ENCODE measurements at places on chromosomes 12 and 14. TPM values are rescaled to one million over a fixed set of nuclear protein-coding genes. Genes with fewer than 3 reads are reported as not detected.
A peak's percentile ranks its signal among the peaks of the same experiment; 100 is the strongest.

GRCh38 chr14:68318828-68319227 is 474.0 kb downstream of the ZFP36L1 start:
- no peak for DNase-seq

DNA sequence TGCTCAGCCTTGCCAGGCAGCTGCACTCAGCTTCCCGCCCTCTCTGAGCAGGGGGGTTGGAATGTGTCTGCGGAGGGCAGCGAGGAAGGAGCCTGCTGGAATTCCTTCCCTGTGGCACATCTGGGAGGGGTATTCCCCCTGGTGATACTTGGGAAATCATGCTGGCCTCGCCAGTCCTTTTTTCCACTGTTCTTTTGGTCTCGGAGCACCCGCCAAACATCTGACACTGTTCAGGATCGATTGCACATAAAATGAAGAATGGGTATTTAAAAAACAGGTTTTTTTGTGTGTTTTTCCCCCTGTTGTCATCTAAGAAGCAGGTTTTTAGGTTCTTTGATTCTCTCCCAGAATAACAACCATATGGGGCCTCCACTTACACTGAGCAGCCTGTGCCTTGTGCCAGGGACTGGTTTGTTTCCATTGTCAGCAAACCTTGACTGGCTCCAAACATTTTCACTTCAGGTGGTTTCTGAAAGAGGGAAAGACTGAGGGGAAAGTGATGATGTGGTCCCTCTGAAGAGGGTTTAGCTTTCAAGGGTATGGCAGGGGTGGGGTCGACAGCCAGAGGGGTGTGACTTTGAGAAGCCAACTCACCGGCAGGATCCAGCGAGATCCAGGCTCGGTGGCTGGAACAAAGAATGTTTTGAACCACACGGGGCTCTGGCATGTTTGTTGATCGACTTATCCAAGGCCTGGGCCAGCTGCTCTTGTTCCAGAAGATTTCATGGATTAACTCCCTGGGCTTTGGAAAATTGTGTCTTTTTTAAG is 215.1 kb downstream of the CACNA1C start:
- no peak for DNase-seq

Gene CLEC4A
- total RNA-seq: 8.3 TPM

Gene SNRPF
- 15.2 TPM for total RNA-seq

Gene CLEC4C
- not detected for total RNA-seq

DNA sequence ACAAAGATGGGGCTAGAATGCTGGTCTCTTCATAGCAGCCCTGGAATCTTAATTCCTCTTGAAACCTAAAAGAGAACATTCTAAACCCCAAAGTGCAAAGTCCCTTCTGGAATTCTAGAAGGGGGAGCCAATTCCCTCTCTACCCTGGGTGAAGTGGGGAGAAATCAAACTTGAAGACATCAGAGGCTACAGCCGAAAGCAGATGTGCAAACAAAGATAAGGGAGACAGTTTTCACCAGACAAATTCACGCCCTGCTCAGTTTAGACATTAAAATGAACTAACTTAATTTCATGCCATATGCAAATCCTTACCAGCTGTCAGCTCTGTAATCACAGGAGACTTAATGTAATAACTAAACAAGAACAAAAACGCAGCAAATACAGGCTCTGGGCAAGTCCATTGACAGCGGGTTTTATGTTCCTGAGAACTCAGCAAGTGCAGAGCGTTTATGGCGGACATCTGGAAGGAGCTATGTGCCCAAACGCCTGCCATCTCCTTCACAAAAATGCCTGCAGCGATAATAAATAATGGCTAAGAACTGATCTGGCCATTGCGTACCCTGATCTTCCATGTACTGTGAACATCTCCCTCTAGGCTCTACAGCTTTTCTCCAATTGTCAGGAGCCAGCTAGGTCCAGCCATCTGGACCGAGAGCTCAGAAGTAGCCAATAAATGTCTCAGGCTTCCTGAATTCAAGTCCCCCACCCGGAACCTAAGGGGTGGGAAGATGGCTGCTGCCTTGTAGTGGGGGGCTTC is 19.1 kb upstream of the FICD start:
- no peak for DNase-seq

Gene C14orf39
- total RNA-seq: not detected

- no peak for DNase-seq
These were observed 11.8 kb upstream of the ATF1 start for GRCh38 chr12:50751948-50752721.

- DNase-seq: no peak
These were observed 188.5 kb downstream of the ALX1 start for GRCh38 chr12:85468356-85469157.

- no peak for DNase-seq
These were observed 233.6 kb upstream of the ARHGAP5 start for GRCh38 chr14:31843361-31844091.

DNA sequence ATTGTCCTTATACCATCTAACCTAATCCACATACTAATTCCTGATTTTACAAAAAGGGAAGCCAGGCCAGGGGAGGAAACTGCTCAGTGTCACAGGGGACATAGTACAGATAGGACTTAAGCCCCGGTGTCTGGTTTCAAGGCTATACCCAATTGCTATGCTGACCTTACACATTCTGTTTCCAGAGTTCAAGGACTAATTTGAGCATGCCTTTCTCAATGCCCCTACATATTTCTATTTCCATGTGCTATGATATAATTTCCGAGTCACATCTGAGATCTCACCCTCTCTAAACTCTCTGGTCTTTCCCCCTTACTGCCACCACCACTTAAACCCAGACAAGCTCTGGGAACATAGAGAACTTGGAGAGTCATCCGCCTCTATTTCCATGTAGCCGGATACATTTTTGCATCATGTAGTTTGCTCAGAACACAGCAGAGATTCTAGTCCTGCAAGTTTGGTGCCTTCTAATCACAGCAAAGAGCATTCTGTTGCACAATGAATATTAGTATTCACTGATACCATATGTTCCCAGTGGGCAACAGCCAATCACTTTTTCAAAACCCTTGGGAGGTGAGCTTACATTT is 34.2 kb downstream of the PPM1H start:
- no peak for DNase-seq

DNA sequence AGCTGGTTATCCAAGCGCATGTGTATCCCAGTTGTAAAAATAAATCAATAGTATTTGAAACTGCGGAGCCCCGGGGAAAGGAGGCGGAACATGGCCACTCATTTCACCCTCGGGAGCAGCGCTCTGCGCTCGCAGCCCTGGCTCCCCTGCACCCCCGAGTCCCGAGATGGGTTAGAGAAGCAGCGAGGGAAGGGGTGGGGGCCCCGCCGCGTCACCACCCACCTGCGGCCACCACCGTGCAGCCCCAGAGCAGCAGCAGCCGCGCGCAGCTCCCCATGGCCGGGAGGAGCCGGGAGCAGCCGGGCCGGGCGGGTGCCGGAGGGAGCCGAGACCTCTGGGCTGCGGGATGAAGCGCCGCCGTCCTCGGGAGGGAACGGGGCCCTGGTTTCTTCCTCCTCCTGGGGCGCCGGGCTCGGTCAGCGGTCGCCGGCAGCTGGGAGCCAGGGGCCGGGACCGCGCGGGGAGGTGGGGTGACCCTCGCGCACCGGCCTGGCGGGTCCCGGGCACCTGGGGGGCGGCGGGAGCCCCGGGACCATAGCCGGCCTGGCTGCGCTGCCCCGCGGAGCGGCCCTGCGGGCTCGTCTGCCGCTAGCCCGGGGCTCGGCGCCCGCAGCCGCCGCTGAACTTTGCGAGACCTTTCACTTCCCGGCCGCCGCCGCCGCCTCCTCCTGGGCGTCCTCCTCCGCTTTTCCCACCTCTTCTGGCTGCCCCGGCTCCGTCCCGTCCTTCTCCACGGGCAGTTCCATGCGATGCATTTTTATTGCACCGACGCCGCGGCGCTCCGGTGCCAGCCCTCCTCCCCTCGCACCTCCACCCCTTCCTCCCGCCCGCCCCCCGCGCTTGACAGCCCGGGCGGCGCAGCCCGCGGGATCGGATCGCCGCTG is at the start of gene NTN4:
NTN4 (minus strand) TSS at position 732 of the 884 bp plus-strand sequence; CDS start at position 277, 455 bp downstream.
- DNase-seq: peak; percentile 77

- no peak for DNase-seq
These were observed 15.7 kb upstream of the PHETA1 start for GRCh38 chr12:111384596-111384995.

DNA sequence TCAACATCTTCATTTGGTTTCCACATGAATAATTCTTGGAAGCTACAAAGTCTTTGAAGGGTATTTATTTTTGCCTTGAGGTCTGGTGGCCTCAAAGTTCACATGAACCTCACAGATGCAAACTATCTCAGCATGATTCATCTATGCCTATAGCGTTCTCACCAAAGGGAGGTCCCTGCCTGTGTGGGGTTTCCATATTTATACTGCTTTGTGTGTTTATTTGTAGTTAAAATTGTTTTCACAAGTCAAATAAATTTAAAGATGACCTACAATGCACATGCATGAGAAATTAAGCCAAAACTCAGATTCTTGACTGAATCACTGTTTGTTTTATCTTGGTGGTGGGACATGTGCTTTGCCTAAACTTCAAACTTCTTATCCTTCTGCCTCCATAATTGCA is 176.7 kb downstream of the PPM1H start:
- no peak for DNase-seq

Gene TMEM30B
- 22.5 TPM for total RNA-seq

DNA sequence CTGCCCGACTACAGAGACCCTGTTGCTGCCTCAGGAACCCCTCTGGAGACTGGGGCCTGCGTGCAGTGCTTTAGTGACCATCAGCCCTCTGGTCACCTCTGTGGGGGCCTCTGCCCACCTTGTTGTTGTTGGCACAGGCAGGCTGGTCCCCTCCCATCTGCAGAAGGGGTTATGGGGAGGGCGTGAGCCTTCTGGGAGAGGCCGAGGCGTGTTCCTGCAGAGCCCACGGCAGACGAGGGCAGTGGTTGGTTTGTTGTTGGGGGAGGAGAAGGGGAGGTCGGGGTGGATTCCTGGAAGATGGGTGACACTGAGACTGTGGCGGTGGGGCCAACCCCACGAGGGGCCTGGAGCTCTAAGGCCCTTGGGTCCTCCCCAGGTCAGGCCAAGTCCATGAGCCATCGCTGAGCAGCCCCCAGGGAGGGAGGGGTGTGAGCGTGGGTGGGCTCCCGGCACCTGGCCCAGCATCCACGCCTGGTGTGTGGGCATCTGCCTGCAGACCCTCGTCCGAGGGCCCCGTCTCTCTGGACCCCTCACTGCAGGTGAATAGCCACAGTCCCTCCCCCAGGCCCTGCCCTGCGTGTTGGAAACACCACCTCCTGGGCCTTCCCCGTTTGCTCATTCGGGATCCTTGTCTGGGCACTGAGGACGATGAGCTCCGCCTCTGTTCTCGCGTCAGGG is 23.6 kb downstream of the FBRSL1 start:
- no peak for DNase-seq

GRCh38 chr12:108792361-108793292 is 61.3 kb upstream of the CORO1C start:
- no peak for DNase-seq

- no peak for DNase-seq
These were observed 22.6 kb upstream of the VDR start for GRCh38 chr12:47927346-47927745.

GRCh38 chr14:51525739-51526138 is 126.0 kb upstream of the FRMD6 start:
- DNase-seq: no peak

DNA sequence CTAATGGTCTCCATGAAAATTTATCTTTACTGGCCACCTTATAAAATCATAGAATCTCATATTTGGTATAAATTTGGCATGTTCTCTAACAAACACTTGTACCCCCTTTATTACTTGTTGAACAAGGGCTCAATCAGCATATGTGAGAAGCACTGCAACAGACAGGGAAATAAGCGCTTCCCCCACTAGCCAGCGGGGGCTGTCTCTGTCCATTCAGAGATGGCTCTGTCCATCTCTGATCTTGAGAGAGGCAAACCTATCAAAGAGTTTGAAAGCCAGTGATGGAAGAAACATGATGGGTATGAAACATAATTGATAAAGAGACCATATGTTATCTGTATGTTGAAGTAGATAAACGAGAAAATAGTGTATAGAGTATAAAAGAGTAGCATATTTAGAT is 326.8 kb downstream of the PDZRN4 start:
- DNase-seq: no peak

- DNase-seq: no peak
These were observed 11.5 kb downstream of the C1S start for GRCh38 chr12:7072035-7072434.

DNA sequence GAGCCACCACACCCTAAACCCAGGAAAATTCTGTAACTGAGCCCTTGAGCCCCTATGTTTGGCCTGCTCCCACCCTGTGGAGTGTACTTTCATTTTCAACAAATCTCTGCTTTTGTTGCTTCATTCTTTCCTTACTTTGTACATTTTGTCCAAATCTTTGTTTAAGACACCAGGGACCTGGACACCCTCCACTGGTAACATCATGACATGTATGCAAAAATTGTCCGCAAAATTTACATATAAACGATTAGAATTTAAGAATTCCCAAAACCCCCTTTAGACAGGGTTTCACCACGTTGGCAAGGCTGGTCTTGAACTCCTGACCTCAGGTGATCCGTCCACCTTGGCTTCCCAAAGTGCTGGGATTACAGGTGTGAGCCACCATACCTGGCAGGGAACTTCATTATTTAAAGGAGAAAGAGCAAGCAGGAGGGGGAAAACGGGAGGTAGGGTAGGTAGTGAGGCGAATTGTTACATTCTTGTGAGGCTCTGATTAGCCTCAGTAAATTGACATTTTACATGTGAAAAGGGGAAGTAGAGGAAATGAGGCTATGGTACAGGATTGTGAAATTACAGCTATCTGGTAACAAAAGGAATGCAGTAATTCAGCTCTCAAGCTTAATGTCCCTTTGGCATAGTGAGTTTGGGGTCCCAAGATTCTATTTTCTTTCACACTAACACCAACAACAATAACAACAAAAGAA is 27.6 kb downstream of the TUBA1A start:
- no peak for DNase-seq

DNA sequence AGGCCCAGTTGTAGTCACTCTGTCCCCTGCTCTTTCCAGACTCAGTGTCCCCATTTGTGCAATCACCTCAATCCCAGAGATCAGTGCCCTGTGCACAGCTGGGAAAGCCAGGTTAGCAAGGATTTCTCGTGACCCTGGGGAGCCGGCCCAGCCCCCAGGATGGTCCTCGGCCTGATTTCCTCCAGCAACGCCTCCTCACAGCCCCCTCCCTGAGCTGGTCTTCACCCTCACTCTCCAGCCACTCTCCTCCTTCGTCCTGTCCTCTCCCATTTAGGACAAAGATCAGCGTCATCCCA is 194.8 kb upstream of the C14orf180 start:
- peak; percentile 26 for DNase-seq

Gene ACOT4
- total RNA-seq: 4.5 TPM

DNA sequence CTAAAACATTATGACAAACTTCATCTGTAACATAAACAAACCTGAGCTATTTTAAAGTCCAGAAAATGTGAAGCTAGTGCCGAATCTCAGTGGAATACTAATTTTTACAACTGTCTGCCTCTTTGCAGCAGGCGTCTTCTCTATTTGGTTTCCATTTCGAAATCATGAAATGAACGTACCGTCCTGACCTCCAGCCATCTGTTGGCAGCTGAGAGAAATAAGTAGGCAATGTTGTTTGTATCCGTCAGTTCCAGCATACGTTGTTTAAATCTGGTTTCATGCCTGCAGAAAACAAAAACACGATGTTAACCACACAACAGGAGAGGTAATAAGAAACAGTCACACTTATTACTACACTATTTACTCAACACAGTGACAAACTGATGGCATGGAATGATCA is 54.3 kb upstream of the KCNJ8 start:
- no peak for DNase-seq

Gene MYO1H
- 0.64 TPM for total RNA-seq

GRCh38 chr14:41298328-41298690 is 308.4 kb upstream of the LRFN5 start:
- no peak for DNase-seq

Gene IAPP
- total RNA-seq: not detected

- no peak for DNase-seq
These were observed 1.9 kb downstream of the TDRD9 start for GRCh38 chr14:103930051-103930604.
